ENCODE measurements at places on chromosomes 13 and 19.
A peak's percentile ranks its signal among the peaks of the same experiment; 100 is the strongest.

DNA sequence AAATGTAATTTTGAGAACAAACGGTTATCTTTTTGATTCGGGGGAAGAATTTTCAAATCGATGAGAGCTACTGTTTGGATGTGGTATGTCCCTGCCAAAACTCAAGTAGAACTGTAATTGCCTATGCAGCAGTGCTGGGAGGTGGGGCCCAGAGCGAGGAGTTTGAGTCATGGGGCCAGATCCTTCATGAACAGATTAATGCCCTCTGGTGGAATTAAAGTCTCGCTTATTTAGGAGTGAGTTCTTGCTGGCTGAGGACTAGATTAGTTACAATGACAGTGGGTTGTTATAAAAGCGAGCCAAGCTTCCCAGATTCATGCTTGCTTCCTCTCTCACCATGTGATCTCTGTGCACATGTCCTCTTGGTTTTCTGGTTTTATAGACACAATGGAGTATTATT, 11.8 kb upstream of the PRR20A start:
- DNase-seq, result peak; percentile 38

DNA sequence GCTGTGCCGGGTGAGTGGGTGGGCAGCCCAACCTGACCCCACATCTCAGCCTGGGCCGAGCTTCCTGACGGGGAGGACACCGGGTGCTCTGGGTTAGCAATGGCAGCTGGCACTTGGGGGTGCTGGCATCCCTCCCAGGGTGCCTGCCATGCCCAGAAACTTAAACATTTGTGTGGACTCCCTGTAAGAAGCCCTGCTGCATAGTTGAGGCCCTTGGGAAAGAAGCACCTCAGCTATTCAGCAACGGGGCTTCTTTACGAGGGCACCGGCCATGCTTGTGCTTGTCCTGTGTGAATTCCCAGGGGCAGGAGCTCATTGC, 33.8 kb upstream of the MEDAG start:
- no peak for DNase-seq

GRCh38 chr13:69999875-70000274, 107.8 kb upstream of the ATXN8OS start:
- DNase-seq, result peak; percentile 43

DNA sequence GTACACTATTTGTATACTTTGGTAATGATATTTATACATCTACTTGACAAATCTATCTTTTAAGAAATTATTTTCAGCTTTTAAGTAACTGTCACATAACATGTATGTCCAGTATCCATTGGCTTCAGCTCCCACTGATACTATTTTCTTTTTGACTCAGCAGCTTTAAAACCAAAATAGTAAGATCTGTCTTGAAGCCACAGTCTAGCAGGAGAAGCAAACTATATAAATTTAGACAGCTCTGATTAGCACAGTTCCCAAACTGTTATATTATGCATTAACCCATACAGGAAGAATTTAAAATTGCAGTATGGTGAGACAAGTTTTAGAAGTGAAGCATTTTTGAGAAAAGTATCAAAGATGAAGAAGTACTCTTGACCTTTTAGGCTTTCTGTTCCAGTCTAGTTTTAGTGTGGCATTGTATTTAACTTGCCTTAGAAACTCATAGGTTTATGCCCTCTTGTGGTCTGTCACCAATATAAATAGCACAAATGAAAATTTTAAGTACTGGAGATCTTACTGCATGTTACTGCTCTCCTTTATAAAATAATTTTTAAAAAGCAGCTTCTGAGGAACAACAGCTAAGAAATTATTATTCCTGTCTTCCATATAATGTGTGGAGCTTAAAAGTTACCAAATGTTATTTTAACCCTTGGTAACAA, 24.7 kb downstream of the URI1 start:
- DNase-seq, result no peak

GRCh38 chr19:8321986-8322637, 816 bp downstream of the RPS28 start:
- no peak for DNase-seq

DNA sequence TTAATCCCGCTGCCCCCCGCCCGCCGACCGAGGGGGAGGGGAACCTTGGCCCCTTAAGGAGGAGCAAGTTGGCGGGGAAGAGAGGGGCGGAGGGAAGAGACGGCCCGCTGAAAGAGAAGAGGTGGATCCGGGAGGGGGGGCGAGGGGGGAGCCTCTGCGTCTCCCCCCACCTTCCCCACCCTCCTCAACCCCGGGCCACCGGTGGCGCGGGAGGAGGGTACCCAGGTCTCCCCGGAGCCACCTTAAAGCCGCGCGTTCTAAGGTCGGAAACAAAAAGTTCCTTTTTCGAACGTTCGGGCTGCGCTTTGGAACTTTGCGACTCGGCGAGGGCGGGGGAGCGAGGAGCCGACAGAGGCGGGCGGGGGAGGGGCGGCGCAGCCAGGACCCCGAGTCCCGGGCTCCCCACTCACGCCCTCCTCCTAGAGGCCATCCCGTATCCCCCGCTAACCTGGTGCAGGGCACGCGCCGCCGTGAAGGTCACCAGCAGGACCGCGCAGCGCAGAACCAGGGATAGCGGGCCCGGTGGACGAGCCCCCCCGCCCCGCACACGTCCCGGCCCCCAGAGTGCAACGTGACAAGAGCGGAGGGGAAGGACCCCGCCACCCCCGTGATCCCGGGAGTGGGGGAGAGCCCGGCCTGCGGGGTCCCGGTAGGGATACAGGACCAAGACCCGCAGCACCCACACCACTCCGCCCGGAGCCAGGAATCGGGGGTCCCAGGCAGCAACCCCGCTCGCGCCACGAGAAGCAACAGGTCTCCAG, 659 bp downstream of the ERF start:
- DNase-seq, result peak; percentile 59

GRCh38 chr19:41792513-41793413, 3.6 kb upstream of the CEACAM3 start:
- DNase-seq, result peak; percentile 48

GRCh38 chr19:34597596-34597995, 79.4 kb downstream of the SCGB2B2 start:
- no peak for DNase-seq

DNA sequence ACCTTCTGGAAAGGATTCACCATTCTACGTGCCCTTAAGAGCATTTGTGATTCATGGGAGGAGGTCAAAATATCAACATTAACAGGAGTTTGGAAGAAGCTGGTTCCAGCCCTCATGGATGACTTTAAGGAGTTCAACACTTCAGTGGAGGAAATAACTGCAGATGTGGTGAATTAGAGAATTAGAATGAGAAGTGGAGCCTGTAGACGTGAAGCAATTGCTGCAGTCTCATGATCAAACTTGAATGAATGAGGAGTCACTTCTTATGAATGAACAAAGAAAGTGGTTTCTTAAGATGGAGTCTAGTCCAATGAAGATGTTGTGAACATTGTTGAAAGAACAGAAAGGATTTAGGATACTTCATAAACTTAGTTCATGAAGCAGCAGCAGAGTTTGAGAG, 129.1 kb downstream of the TNFRSF19 start:
- no peak for DNase-seq

GRCh38 chr19:2529473-2529918, 53.6 kb downstream of the GADD45B start:
- DNase-seq, result peak; percentile 97

- no peak for DNase-seq
Observed at GRCh38 chr19:2800506-2800905, 15.2 kb downstream of the THOP1 start.

DNA sequence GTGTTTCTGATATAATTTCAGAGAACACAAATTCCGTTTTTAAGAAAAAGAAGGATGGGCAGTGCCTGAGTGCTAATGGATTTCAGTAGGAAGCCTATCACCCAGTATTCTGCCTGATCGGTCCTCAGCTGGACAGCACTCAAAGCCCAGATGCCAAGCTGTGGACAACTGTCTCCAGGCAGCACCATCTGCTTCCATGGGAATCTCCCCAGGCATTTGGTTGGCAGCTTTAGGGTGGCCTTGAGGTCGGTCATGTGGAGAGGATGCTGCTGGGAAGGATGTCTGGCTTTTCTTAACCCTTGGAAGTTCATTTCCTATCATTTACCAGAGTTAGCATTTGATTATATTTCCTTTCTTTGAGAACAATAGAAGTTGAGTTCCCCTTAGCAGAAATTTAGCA, 311.7 kb downstream of the TBC1D4 start:
- DNase-seq, result no peak

- peak; percentile 21 for DNase-seq
Observed at GRCh38 chr19:47351548-47351947, 2.4 kb downstream of the DHX34 start.

- DNase-seq, result no peak
Observed at GRCh38 chr13:50449465-50449864, 394.0 kb downstream of the DLEU7 start.

- DNase-seq, result no peak
Observed at GRCh38 chr19:11452620-11453310, 17.3 kb downstream of the PRKCSH start.

GRCh38 chr19:2089001-2089711, 7.0 kb downstream of the MOB3A start:
- peak; percentile 70 for DNase-seq

DNA sequence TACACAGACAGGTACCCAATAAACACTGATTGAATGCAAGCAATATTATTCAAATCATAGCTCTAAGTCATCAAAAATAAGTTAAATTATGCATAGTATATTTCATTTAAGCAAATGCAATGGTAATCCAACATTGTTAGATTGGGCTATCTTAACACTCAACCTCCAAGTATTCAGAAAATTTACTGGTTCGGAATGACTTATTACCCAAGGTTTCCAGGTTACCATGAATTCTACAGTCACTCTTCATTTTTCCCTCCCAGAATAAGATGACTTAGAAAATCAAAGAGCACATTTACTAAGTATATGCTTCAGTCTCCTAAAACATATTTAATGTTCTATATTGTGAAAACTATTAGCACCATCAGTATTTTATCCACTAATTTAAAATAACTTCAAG, 6.0 kb downstream of the UBL3 start:
- DNase-seq, result no peak

GRCh38 chr19:46786236-46787039, 2.0 kb downstream of the SLC1A5 start:
- peak; percentile 91 for DNase-seq

DNA sequence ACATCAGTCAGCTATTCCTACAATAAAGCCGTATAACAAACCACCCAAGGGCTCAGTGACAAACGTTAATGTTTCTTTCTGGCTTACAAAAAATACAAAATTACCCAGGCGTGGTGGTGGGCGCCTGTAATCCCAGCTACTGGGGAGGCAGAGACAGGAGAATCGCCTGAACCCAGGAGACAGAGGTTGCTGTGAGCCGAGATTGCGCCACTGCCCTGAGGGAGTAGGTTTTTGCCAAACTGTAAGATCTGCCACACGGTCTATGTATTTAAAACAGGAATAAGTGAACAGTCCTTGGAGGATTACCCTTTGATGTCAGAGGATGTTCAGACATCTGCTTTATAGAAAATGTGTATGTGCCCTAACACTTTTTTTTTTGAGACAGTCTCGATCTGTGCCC, 105.8 kb downstream of the DPF1 start:
- DNase-seq, result no peak

GRCh38 chr19:38089440-38089839, 134.6 kb downstream of the DPF1 start:
- no peak for DNase-seq

DNA sequence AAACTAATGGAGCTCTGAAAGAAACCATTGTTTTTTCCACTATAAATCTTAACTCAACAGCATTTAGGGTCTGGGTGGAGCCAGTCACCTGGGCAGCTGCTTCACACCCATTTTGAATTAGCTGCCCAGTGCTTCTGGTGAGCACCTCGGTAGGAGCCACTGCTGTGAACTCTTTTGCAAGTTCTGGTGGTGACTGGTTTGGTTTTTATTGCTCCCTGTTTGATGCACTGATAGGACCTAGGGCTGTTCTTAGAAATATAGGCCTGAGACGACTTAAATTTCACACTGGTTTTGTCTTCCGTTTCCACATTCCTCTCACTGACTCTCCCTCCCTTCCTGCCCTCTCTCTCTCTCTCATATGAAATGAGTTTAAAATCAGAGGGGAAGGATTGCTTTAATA, 103.9 kb downstream of the GGACT start:
- no peak for DNase-seq

- DNase-seq, result peak; percentile 42
Observed at GRCh38 chr13:75299913-75300862, 181.8 kb downstream of the TBC1D4 start.

DNA sequence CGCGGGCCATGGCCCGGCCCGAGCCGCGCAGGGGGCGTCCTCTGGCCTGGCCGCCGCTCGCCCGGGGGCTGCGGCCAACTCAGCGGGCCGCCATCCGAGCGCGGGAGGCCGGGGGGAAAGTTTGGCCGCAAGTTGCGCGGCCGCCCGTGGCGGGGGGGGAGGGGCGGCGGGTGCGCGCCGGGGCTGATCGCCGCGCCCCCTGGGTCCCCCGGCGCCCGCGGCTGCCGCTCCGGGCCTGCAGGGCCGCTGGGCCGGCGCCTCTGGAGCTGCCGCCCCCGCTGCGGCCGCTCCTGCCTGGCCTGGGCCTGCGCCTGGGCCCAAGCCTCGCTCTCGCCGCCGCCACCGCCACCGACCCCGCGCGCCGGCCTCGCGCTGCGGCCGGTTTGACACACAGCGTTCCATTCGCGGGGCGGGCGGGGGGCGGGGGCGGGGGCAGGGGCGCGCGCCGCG, at the start of gene NR2F6:
Gene NR2F6, minus strand, starts transcription at position 385 of the 450 bp plus-strand sequence. CDS start 699 bp downstream, outside the sequence.
- DNase-seq, result no peak

- no peak for DNase-seq
Observed at GRCh38 chr13:51734786-51735185, 69.2 kb downstream of the DHRS12 start.

Measured in HT1080 (cell line).